ENCODE measurements at places on chromosomes 7 and 10. TPM values are rescaled to one million over a fixed set of nuclear protein-coding genes. Genes with fewer than 3 reads are reported as not detected.

DNA sequence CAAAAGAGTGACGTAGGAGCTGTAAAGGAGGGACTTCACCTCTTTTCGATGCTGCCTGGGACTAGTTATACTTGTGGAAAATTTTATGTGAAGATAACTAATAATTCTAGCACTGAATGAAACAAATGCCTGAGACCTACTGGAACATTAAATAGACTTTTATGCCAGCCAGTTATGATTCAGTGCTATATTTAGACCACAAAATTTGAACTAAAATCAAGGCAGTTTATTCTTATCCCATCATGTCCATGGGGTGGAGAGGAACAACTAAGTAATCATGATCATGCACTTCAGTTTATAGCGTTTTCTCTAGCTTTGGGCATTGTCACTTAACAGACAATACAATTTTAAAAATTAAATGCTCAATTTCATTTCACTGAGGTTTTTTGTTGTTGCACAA lies 76.7 kb downstream of the ZEB1 start:
- no peak for DNase-seq

GRCh38 chr10:4824791-4825310 lies 1.2 kb upstream of the AKR1E2 start:
- no peak for DNase-seq

GRCh38 chr10:66931340-66931948 lies 5.6 kb downstream of the LRRTM3 start:
- no peak for DNase-seq

GRCh38 chr10:78684947-78685346 lies 383.8 kb upstream of the ZMIZ1 start:
- DNase-seq, result no peak

DNA sequence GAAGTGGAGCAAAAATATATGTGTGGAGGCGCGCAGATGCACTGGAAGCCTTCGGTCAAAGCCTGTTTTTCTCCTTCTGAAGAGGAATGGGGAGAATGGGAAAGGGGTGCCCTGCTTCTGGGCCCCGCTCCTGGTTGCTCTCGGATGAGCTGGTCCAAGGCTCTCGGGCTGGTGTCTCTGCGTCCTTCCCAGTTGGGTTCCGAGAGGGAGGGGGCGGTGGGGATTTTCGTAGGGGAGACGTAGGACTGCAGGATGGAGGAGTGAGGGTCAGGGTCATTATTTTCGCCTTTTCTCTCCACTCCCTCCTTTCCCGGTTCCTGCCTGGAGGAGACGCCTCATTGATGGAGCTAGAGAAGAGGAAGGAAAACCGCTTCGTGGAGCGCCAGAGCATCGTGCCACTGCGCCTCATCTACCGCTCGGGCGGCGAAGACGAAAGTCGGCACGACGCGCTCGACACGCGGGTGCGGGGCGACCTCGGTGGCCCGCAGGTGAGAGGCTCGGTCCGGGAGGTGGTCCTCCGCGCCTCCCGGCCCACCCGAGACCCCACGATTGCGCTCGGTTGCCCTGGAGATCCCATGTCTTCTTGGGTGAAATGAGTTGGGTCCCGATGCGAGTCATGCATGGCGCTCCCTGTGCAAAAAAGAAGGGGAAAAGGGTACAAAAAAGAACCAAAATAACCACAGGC lies 790 bp downstream of the ADAM22 start:
- no peak for DNase-seq

- DNase-seq, result no peak
Measured at GRCh38 chr7:148296994-148297644, 293.4 kb upstream of the C7orf33 start.

- DNase-seq, result no peak
Measured at GRCh38 chr7:80524693-80525092, 12.8 kb upstream of the GNAT3 start.

Gene PGAM1
- total RNA-seq, result 158 TPM

Gene METTL27
- total RNA-seq, result 3.4 TPM

Gene OR13A1
- total RNA-seq, result not detected

Gene SPDYE11
- not detected for total RNA-seq

Gene CXCL12
- 96.6 TPM for total RNA-seq

Gene OPN1SW
- not detected for total RNA-seq

Gene SNCG
- 70.9 TPM for total RNA-seq

Gene SGCE
- 51.4 TPM for total RNA-seq

Data from omental fat pad (tissue), 4 donors.